ENCODE measurements at places on chromosomes 5 and 9.

DNA sequence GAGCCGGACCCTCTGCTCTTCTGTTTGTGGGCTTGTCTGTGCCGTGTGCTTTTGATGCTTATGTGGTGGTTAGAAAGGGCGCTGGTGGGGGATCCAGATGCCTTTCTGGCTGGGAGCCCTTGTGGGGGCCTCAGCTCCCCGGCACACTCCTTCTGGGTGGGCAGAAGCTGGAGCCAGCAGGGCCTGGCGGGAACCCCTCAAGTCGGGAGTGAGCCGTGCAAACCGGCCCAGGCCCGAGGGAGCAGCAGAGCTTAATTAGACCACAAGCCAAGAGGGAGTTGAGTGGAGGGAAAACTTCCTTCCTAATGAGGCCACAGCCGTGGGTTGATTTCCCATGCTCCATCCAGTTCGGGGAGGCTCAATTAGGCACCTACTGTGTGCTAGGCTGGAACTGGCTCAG, 76.0 kb upstream of the RNU6ATAC start:
- no peak for DNase-seq

DNA sequence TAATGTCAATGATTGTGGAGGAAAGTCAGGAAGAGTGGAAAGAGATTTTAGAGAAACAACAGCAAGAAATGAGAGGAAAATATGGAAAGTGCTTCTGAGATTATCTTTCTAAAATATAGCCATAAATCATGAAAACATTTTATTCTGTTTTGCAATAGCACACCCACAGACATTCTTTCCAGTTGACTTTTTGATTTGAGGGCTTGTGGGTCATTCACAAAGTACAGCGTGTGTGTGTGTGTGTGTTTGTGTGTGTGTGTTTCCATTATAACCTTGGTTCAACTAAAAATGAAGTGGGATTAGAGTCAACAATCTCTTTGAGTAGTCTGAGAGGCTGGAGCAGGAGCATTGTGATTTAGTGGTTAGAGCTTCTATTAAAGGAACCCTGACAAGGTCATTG, 116.6 kb upstream of the GAS1 start:
- DNase-seq = no peak

DNA sequence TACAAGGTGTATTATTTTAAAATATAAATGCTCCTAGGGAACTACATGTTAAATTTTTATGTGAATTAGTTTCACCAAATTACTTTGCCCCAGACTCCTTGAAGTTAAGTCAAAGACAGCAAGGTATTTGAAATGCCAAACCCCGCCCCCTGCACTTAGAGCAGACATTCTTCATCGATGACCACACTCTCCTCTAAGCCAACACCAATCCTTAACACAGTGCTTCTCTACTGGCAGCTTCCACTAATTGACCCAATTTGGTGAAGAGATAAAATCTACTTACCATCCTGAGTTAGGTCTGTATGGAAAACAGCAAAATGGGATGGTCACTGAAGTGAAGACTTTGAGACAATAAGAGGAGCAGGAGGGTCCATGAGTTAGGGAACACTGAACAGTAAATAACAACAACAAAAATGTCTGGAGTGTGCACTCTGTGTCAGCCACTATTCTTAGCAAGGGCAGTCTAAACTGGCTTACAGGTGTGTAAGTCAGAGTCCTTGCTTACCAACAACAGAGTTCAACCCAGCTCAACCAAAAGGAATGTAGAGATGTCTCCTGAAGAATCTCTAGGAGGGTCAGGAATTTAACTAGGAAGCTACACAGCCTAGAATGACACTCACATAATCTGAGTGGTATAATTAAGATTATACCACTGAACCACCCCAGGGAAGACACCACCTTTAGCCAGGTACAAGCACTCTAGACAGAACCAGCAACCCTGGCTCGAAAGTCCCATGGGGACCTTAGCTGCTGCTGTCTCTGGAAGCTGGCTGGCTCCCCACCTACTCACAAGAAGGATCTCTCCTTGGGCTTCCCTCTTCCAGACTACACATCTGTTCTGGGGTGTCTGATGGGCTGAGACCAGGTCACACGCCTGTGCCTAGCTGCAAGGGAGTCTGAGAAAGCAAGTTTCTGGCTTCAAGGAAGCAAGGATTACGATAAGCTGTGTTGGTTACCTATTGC, 8.8 kb upstream of the UBE2QL1 start:
- DNase-seq = no peak

DNA sequence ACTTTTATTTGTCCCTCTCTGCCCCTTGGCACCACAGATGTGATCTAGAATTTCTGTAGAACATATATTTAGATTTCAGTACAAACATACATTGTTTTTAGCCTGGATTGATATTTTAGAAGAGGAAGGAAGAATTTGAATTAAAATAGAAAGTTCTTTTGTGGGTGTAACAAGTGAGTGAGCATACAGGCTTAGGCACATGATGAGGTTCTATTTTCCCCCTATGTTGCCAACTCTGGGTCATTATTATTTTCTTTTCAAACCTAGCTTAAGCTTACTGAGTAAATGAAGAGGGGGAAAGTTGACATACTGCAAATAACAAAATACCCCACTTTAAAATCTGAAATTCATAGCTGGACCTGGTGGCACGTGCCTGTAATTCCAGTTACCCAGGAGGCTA, 102.9 kb downstream of the GCNT1 start:
- DNase-seq = no peak

Data from dorsolateral prefrontal cortex (tissue), 122 donors.